ENCODE measurements at places on chromosomes 1 and 21.

- no peak for DNase-seq
Measured at GRCh38 chr21:33817663-33818451, 97.7 kb downstream of the ATP5PO start.

GRCh38 chr1:235009074-235009473, 119.6 kb downstream of the TOMM20 start:
- DNase-seq = no peak

GRCh38 chr1:105664495-105664894, 1392.0 kb upstream of the PRMT6 start:
- DNase-seq = no peak

GRCh38 chr1:206145771-206146290, 28.6 kb upstream of the AVPR1B start:
- no peak for DNase-seq

- DNase-seq = no peak
Measured at GRCh38 chr1:6471970-6472368, 6.0 kb upstream of the TNFRSF25 start.

- DNase-seq = no peak
Measured at GRCh38 chr1:182875889-182876288, 36.7 kb downstream of the DHX9 start.

DNA sequence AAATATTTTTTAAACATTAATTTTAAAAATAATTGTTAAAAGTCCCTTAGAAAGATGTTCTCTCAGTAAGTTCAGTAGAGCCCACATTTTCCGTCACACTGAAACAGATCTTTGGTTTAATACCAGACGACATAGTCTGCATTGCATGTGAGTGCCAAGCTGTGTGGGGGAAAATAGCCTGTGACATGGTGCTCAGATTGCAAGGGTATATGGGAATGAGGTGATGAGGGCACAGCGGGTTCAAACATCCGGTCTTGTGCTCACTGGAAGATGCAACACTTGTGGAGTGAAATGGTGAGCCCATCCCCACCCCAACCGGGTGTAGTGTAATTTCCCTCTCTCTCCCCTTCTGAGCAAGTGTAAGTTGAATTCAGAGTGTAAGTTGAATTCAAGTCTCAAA, 114.3 kb downstream of the PEX14 start:
- no peak for DNase-seq

Data from activated CD4-positive, alpha-beta T cell treated with anti-CD3 and anti-CD28 coated beads, Interleukin-2, amount 50 U/mL, for 4 hours (primary cell).